NCI-H1048 (cell line): ENCODE measurements at places on chromosomes 11 and 22.

DNA sequence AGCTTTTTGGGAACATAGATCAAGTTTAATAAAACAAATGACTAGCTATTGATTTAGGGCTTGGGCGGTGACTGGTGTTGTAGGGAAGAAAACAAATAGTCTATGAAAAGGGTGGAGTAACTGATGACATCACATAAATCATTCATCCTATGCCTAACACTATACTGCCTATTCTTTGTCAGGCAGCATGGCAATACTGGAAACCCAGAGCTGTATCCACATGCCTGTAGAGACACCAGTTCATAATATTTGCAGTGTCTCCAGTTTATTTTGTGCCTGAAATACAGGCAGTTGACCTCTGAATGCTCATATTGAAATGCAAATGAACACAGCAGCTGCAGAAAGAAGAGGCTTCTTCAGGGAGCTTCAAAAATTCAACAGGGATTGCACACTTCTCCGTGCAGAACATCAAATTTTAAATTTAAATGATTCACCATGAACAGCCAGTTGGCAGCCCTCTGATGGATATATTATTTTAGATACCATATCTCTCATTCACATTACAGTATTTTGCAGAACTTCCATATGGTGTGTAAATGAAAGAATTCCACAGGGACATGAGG lies 283.1 kb upstream of the CTSC start:
- DNase-seq: no peak

DNA sequence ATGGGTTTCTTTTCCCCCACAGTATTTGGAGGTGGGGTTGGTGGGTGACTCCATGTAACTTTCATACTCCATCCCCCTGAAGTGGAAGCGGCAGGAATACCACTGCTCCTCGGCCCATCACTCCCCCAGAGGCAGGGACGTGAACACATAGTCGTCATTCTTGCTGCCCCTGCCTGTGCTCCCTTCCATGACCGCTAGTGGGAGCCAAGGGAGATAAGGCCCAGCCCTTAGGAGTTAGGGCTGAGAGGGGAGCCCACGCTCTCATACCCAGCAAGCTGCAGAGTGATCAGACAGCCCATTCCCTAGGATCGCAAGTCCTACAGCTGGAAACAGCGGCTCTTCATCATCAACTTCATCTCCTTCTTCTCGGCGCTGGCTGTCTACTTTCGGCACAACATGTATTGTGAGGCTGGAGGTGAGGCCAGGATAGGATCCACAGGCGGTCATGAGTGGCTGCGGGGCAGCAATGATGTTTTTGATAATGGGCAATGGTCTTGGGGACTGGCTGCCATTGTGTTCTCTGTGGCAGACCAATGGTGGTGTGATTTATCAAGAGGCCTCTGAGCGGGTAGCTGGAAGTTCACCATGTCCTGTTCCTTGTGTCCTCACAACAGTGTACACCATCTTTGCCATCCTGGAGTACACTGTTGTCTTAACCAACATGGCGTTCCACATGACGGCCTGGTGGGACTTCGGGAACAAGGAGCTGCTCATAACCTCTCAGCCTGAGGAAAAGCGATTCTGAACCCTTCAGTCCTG lies 15.9 kb downstream of the RHOG start:
- DNase-seq: peak; percentile 14

DNA sequence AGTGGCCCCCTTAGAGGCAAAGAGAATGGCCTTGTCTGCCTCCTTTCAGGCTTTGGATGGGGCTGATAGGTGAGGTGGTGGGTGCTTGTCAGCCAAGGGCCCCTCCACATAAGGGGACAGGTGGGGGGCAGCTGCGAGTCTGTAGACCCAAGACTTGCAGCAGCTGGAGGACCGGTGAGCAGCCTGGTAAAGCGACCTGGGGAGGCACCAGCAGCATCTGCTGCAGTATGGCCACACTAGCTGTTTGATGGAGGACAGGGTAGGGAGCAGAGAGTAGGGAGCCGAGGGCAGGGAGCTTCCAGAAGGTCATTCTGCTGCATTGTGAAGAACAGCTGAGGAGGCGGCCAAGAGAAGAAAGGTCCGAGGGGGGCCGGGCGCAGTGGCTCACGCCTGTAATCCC lies 16.8 kb upstream of the MRTFA start:
- DNase-seq: no peak

GRCh38 chr22:37241351-37242142 lies 2.5 kb downstream of the RAC2 start:
- DNase-seq: no peak

- no peak for DNase-seq
These were observed 192.6 kb downstream of the DSCAML1 start for GRCh38 chr11:117604336-117604995.

DNA sequence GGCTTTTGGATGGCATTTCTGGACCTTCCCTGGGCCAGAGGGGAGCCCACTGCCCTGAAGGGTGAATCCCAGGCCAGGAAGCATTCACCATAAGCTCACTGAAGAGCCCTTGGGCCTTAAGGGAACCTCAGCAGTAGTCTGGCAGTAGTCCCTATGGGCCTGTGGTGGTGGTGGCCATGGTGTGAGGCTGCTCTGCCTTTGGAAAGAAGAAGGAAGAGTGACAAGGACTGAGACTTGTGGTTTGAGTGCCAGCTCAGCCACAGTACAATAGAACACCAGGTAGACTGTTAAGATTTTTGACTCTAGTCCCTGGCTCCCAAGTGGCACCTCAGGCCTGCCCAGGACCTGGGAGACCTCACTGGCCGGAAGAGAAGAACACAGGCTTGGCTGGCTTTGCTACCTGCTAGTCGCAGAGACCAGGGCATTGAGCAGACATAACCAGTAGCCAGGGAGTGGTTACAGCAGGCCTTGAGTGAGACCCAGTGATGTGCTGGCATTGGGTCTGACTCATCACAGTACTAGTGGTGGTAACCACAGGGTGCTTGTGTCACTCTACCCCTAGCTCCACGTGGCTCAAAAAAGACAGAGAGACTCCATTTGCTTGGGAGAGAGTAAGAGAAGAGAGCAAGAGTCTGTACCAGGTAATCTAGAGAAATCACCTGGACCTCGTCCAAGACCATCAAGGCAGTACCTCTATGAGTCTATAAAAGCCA lies 259.8 kb upstream of the BLID start:
- DNase-seq: no peak

DNA sequence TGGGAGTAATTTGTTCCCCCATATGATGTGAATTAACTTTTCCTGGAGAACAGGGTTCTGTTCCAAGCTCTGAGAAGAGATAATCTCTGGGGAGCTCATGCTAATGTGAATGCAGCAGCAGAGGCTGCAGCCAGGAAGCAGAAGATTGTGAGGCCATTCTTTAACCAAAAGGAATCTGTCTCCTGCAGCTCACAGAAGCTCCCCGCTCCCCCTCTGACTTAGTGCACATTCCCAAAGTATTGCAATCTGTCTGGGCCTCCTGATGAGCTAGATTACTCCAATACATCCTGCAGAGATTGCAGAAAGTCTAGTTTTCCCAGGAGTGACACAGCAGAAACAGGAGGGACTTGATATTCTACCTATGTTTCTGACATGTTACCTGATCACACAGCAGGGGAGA lies 420.6 kb upstream of the FAT3 start:
- no peak for DNase-seq

- no peak for DNase-seq
These were observed 53.1 kb upstream of the NAV2 start for GRCh38 chr11:19659529-19659928.

GRCh38 chr11:1203505-1204271 lies 19.2 kb upstream of the MUC5B start:
- DNase-seq: no peak

DNA sequence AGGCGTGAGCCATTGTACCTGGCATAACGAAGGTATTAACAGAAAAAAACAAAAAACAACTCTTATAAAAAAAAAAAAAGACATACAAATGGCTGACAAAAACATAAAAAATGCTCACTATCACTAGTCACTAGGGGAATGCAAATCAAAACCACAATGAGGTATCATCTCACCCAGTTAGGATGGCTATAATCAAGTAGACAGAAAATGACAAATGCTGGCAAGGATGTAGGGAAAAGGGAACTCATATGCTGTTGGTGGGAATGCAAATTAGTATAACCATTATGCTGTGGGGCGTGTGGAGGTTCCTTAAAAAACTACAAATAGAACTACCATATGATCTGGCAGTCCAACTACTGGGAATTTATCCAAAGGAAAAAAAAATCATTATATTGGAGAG lies 17.0 kb downstream of the THY1 start:
- no peak for DNase-seq
